ENCODE measurements at places on chromosomes 5 and 9. TPM values are rescaled to one million over a fixed set of nuclear protein-coding genes. Genes with fewer than 3 reads are reported as not detected.

- no peak for DNase-seq
Observed at GRCh38 chr9:121268598-121268850, 562 bp downstream of the GSN start.

GRCh38 chr9:120872791-120873502 is 4.0 kb downstream of the PHF19 start:
- peak; percentile 72 for DNase-seq

- DNase-seq, result no peak
Observed at GRCh38 chr5:108276187-108277050, 105.5 kb downstream of the FBXL17 start.

PTPN3 gene
- 3.6 TPM for total RNA-seq

DNA sequence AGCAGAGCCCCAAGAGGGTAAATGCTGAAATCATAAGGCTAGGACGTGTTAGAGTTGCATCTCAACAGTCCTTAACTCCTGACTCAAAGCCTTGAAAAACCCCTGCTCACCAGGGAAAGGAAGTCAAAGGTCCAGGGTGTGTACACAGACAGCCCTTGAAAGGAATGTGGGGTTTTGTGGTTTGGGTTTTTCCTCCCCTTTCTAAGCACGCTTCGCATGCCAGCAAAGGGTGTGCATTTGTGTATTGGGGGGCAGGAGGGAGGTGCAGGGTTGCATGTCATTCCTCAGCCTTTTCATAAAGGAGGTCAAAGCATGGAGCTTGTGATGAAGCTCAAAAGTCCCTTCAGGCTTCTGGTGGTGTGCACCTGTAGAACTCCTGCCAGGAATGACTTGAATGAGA is 17.3 kb upstream of the XPA start:
- DNase-seq, result peak; percentile 79

GRCh38 chr9:33517373-33517772 is 6.7 kb upstream of the ANKRD18B start:
- no peak for DNase-seq

SPATA31D4 gene
- total RNA-seq, result not detected

- no peak for DNase-seq
Observed at GRCh38 chr9:12760758-12761157, 14.1 kb upstream of the LURAP1L start.

DNA sequence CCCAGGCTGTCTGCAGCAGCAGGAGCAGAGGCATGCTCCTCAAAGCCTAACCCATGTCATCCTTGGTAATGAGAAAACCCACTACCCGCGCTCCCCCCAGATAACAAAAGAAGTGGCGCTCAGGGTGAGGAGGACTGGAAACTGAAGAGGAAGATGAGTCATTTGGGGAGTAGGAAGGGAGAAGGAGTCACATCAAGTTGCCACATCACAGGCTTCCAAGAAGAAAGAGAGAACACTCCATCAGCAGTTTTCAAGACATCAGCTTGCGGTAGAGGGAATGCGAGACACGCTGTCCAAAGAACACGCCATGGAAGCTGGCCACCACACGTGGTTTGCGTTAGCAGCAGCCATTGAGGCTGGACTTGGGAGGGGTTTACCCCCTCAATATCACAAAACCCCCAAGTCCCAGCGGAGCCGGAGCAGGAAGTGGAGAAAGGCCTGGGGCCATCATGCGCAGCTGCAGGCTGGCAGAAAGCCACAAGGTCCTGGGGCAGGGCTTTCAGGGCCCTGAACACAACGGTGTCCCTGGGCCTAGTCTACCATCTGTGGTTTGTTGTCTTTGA is 41.5 kb downstream of the SH3PXD2B start:
- peak; percentile 65 for DNase-seq

GRCh38 chr5:132428147-132428482 is 58.6 kb downstream of the SLC22A5 start:
- DNase-seq, result no peak

DNA sequence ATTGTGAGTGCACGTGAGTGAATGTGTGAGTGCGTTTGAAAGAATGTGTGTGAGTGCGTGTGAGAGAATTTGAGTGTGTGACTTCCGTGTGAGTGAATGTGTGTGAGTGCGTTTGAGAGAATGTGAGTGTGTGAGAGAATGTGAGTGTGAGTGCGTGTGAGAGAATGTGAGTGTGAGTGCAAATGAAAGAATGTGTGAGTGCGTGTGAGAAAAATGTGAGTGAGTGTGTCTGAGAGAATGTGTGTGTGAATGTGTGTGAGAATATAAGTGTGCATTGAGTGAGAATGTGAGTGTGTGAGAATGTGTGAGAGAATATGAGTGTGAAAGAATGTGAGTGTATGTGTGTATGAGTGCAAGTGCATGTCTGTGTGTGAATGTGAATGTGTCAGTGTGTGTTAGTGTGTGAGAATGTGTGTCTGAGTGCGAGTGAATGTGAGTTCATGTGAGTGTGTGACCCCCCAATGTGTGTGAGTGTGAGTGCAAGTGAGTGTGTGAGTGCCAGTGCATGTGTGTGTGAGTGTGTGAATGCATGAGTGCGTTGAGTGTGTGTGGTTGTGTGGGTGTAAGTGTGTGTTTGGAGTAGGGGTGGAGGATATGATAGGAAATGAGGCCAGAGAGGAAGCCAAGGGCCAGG is 37.9 kb upstream of the LHX2 start:
- DNase-seq, result no peak

SKP1 gene
- 266 TPM for total RNA-seq

Measured in activated CD4-positive, alpha-beta T cell treated with anti-CD3 and anti-CD28 coated beads, Interleukin-2, amount 10 ng/mL, durations not matched to agents 24 days and 14 days (primary cell).